Esophagus squamous epithelium (tissue), 5 donors: ENCODE measurements at places on chromosomes 6 and 20.

DNA sequence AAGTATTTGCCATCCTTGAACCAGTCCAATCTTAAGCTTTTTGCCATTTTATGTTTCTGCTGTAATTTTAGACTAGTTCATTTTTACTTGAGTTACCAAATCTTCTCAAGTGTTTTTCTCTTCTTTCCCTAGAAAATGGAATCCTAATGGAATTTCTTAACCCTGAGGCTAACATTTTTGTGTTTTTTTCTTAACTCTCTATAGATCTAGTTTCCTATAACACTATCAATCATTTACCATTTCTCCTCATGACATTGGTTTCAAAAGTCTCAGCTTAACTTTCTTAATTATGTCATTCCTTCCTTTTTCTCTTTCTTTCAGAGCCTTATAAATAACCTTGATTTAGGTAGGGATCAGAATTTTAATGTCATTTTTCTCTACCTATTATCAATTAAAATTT lies 54.8 kb downstream of the SENP6 start:
- no peak for DNase-seq

DNA sequence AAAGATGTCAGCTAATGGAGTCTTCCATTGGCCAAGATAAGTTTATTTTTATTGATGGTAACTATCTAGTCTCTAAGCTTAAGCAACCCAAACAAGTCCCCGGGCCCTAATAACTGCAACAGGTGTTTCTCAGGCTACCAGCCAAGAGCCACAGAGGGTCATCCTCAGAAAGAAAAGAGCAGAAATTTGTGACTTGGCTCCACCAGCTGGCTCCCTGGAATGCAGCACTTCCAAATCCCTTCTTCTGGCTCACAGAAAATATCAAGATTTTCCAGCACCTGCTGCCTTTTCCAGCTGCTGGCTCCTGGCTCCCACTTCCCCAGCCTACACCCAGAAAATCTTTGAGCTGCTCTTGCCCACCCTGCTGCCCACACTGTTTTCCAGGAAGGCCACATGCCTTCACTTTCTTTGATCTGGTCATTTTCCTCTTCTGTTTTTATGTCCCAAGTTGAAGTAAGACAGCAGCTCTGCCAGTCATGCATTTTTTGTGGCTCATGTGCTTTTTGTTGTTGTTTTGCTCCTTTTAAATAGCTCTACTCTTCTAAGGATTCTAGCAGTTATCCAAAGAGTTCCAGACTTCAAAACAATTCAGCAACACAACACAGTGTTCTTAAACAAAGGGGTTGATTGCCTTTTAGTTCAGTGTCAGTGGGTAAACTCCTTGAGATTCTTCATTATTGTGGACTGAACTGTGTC lies 151.0 kb upstream of the SMLR1 start:
- DNase-seq: no peak

DNA sequence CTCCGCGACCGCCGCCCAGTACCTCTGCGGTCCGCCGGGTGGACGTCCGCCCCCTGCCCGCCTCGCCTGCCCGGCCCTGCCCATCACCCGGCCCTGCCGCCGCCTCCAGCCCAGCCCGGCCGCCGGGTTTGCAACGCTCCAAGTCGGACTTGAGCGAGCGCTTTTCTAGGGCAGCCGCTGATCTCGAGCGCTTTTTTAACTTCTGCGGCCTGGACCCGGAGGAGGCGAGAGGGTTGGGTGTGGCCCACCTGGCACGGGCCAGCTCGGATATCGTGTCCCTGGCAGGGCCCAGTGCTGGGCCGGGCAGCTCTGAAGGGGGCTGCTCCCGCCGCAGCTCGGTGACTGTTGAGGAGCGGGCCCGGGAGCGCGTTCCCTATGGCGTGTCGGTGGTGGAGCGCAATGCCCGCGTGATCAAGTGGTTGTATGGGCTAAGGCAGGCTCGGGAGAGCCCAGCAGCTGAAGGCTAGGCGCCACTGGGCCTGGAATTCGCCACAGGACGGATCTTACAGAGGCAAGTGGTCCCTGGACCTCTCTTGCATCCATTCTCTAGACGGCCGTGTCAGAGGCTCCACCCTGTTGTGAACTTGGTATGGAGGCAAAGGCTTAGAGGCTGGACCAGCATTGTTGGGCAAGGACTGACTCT lies 11.8 kb downstream of the FAM110A start:
- DNase-seq: no peak

GRCh38 chr20:11995805-11996567 lies 78.3 kb downstream of the BTBD3 start:
- DNase-seq: no peak

DNA sequence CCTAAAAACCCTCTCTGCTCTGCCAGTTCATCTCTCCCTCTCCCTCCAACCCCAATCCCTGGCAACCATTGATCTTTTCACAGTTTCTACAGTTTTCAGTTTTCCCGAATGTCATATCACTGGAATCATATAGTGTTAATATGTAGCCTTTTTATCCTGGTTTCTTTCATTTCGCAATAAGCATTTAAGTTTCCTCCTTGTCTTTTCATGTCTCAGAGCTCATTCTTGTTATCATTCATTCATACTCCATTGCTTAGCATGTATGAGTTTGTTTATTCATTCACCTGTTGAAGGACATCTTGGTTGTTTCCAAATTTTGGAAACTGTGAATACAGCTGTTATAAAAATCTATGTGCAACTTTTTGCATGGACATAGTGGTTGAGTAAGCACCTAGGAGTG lies 5.5 kb upstream of the PCMTD2 start:
- DNase-seq: no peak

DNA sequence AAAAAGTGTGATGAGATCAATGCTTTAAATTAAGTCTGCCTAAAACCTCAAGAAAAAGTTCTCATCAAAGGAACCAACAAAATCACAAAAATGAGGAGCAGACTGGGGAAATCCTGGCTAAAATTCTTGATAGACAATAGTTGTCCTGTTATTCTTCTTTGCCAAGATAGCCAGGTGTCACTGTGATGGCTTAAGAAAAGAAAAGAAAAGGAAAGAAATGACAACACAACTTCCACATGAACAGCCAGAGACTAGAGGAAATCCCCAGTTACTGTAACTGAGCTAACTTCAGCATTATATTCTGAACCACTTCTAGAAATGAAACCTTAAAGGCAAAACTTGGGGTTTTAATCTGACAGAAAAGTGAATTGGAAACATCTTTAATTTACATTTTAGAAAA lies 129.6 kb downstream of the CD24 start:
- no peak for DNase-seq

GRCh38 chr6:11428895-11429294 lies 108.7 kb upstream of the TMEM170B start:
- no peak for DNase-seq
